ENCODE measurements at places on chromosomes 12 and 14.

DNA sequence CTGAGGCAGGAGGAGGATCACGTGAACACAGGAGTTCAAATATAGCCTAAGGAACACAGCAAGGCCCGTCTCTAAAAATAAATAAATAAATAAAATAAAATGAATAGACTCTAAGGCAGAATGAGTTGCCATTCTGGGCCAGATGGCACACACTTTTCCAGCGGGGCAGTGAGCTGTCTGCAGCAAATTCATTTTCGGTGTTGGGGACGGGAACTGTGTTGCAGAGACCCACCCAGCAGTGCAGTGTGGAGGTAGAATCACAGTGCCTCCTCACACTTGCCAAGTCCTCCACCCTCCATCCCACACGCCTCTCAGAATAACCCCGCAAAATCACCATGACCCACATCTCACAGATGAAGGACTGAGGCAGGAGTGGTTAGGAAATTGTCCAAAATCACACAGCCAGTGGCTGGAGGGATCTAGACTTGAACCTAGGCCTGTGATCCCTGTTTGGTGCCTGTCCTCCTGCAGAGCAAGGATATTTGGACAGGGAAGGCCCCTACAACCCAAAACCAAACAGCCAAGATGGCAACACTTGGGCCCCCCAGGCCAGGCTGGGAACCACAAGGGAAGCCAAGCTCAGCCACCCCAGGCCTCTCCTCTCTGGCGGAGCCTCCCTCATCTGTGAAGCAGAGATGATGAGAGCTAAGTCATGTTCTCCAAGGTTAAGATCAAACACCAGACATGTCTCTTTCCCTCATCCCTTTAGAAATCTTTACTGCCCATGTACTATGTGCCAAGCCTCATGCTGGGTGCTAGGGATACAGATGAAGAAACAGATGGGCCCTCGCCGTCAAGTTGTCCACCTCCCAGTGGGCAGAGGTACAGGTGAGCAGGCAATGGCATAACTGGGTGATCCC is 152.7 kb downstream of the DPF3 start:
- no peak for DNase-seq

DNA sequence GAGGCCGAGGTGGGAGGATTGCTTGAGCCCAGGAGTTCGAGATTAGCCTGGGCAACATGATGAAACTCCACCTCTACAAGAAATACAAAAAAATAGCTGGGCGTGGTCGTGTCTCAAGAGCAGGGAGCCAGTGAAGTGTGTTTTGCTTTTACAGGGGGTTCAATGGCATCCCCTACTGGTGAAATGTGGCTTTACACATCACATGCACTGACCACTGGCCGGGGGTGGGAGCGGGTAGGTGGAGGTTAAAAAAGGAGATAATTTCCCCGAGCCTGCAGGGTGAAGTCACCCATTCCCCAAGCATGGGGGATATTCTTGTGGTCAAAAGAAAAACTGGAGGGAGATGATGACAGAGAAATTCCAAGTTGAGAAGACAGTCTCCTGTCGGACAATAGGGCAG is 63.6 kb upstream of the PWP1 start:
- DNase-seq, result no peak

DNA sequence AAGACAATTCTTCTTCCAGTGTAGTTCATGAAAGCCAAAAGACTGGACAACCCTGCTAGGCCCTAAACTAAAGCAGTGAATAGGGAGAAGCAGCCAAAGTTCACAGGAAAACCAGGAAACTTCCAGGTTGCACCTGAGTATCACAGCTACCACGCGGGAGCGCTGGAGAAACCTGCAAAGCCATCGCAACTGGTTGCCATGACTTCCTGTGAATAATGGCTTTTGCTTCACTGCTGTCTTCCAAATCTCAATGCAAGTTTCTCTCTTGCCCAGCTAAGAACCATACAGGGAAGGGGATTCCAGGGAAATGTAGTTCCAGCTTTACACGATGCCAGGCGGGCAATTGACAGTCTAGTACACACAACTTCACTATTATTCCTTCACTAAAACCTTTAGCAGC is 114.1 kb downstream of the GXYLT1 start:
- no peak for DNase-seq

- no peak for DNase-seq
These were observed 296.7 kb downstream of the CEP128 start for GRCh38 chr14:80644826-80645225.

- DNase-seq, result no peak
These were observed 7.8 kb downstream of the AKT1 start for GRCh38 chr14:104787736-104788135.

DNA sequence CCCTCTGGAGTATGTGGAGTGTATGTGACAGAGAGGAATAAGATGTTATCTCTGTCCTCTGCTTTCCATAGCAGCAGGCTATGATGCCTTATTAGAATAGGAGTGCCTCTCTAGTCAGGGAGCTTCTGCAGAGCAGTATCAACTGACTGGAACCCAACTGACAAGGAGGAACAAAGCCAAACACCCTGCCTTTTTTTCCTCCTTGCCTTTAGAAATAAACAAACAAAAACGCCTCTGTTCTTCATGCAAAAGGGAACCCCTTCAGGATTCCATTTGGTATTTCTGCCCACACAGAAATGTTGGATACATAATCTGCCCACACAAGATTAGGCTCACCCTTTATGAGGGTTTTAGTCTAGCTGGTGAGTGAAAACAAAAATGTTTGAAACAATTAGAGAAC is 50.3 kb downstream of the VRK1 start:
- no peak for DNase-seq

- no peak for DNase-seq
These were observed 4.1 kb downstream of the ETFBKMT start for GRCh38 chr12:31663576-31663975.

DNA sequence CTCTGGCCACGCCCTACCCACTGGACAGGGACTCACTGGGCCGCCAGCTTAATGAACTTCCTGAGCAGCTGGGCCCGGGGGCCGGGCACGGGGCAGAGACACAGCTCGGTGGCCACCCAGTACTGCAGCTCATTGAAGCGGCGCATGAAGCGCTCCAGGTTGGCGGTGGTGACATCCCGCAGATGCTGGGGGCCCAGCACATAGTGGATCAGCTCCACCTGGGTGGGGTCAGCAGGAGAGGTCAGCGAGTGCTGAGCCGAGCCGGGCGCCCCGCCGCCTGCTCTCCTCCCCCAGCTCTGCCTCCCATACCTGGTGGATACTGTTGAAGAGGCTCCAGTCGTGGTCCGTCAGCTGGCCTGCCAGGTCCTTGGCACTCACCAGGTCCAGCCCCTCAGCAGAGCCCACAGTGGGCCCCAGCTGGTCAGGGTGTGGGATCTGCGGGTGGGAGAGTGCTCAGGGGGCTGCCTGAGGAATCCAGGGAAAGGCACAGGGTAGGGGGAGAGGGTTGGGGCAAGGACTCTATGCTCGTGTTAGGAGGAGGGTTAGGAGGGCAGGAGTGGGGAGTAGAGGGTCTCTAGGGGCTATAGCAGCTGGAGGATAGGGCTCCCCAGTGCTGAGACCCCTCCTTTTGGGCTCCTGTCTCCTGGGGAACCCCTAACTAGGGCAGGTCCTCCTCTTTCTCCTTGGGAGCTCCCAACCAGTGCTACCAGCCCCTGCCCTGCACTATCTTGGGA is 15.5 kb upstream of the ENDOU start:
- DNase-seq, result no peak

GRCh38 chr12:89418228-89418910 is 66.1 kb upstream of the DUSP6 start:
- DNase-seq, result no peak

GRCh38 chr12:70664465-70664881 is 27.2 kb upstream of the PTPRB start:
- no peak for DNase-seq

DNA sequence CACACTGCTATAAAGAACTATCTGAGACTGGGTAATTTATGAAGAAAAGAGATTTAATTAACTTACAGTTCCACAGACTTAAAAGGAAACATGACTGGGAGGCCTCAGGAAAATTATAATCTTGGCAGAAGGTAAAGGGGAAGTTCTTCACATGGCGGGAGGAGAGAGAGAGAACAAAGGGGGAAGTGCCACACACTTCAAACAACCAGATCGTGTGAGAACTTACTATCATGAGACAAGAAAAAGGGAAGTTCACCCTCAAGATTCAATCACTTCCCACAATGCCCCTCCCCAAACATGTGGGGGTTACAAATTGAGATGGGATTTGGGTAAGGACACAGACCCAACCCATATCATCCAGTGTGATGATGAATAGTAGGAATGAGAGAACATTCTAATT is 366.5 kb downstream of the LRFN5 start:
- DNase-seq, result no peak

DNA sequence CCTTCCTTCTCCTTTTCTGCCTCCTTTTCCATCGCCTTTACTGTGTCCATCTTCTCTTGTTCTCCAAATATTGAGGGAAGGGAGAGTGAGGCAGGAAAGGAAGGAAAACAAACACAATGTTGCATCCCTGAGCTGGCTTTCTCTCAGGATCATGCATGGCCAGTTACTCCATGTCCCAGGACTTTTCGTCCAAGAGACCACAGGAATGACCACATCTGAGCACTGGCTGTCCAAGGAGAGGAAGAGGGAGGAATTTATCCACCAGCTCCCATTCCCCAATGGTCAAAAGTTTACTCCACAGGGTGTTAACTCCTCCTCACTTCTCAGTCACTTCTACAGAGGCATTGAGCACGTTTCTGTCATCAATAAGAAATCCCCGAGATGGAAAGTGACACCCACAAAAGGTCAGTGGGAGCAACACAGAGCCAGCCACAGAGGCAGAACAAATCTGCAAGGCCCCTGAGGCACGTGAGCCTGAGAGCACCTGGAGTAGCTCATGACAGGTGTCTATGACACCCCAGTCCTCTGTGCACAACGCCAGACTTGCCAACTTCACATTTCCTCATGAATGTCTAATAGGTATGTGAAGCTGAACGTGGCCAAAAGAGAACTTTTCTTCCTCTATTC is 177.3 kb upstream of the NUDT4 start:
- DNase-seq, result no peak

- peak; percentile 84 for DNase-seq
These were observed 505 bp upstream of the HEBP1 start for GRCh38 chr12:13000616-13000924.

DNA sequence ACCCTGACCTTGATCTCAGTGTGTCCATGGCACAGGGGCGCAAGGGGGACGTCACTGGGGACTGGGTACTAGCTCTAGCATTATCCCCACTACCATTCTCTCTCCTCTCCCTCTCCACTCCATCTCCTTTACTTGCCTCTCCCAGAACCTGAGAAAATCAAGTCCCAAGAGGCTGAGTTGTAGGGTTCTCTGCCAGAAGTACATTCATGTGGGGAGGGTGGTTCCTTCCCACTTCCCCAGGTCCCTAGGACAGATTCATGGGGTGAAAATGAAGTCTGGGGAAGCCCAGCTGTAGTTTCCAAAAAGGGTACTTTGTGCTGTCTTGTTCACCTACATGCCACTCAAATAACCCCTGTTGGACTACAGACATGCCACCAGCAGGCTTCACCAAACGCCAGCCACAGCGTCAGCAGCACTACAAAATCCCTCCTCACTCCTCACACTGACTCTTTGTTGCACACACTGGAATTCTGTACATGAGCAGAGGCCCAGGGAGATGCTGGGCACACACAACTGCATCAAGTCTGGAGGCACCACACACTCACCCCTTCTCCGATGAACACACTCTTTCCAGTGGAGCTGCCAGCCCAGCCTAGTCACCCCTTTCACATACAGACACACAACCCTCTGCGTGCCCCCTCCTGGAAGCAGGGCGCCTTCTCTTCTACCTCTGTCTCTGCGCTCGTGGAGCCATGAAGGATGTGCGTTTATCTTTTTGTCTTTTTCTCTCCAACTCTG is 6.9 kb downstream of the RARG start:
- peak; percentile 79 for DNase-seq

Measured in posterior vena cava (tissue), 2 donors.